ENCODE measurements at places on chromosomes 3 and 15. TPM values are rescaled to one million over a fixed set of nuclear protein-coding genes. Genes with fewer than 3 reads are reported as not detected.

Gene ACTL6A
- 19.0 TPM for total RNA-seq

Gene SLC15A2
- total RNA-seq: 0.75 TPM

Gene FGF12
- not detected for total RNA-seq

Gene SOX14
- not detected for total RNA-seq

Gene CSPG4
- total RNA-seq: not detected

Data from CD4-positive, alpha-beta T cell (primary cell).